NCI-H69 (cell line): ENCODE measurements at places on chromosomes 5 and 9.

DNA sequence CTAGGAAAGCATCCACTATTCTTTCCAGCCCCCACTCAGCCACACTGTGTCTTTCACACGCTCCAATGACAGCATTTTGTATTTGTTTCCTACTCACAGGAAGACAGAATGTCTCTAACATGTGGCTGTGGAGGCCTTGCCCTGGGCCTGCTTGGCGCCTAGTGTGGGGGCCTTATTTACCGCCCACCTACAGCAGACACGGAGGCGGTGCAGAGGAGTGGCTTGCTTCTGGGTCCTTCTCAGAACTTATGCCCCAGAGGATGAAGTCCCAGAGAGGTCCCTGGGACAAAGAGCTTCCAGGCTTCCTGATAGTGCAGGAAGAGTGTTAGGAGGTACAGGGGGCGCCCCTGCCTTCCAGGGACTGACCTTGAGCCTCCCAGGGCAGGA is 8.5 kb upstream of the MRNIP start:
- no peak for DNase-seq

DNA sequence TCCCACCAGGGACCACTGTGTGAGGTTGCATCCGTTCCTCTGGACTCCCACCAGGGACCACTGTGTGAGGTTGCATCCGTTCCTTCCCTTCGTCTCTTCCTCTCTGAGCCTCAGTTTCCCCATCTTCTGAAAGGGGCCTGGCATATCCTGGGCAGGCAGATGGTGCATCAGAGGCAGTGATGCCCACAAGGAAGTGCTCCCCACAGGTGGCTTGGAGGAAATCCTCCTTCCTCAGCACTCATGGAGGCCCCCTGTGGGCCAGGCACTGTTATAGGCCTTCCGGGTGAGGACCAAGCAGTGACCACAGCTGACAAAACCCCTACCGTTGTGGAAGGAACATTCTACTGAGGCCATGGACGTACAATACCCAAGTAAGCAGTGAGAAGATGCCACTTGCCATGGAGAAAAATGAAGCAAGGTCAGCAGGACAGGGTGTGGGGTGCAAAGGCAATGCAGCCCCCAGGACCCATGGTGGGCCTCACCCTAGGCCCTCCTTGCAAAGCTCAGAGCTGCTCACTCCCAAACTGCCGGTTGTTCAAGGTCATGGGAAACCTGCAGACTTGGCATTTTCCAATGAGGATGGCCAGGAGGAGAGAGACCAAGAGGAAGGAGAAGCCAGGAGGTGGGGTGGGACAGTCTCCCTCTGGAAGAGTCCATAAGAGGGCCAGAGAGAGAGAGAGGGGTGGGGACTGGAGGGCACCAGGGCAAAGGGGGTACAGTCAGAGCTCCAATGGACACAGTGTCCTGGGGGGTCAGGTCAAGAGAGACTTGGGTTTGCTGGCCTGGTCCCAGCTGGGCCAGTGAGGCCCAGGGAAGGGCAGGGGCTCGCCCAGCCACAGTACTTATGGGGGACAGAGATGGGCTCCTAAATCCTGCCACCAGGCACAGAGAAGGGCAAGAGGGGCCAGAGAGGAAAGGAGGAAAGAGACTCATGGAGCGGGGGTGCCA is 51.1 kb downstream of the C9orf50 start:
- peak; percentile 62 for DNase-seq

GRCh38 chr5:126360467-126360866 is 62.7 kb upstream of the GRAMD2B start:
- DNase-seq = no peak

DNA sequence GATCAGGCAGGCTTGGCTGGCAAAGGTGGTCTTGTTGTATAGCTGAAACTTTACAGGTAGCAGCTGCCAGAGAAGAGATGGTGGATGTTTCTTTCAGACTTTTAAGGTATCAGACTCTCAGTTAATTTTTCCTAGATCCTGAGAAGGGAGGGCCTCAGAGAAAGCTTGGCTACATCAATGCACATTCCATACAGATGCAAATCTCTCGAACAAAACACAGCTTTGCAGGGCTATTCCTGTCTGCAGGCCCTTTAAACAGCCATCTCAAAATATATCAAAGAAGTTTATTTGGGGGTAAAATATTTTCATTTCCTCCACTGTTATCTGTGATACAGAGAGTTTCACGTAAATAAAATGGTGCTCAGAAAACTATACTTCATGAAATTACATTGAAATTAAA is 1584.4 kb downstream of the EFNA5 start:
- DNase-seq = no peak

- no peak for DNase-seq
These were observed 115.5 kb downstream of the COL23A1 start for GRCh38 chr5:178474562-178475184.
